Epithelial cell of proximal tubule (primary cell): ENCODE measurements at places on chromosomes 7 and 10.

DNA sequence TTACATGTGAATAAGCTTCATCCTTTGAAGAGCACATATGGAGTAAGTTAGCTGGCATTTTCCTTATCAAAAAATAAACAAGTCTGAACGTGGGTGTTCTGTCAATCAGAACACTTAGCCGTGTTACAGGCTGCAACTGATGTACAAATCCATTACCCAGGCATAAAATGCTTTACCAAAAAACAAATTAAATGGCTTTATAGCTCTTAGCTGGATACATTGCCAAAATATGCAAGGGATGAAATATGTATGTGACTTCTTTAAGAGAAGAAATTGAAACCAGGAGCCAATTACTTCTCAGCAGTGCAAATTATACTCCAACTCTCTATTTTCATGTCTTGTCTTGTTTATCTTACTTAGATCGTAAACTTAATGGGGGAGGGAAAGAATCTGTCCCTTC lies 214.8 kb downstream of the DGKB start:
- DNase-seq: no peak

DNA sequence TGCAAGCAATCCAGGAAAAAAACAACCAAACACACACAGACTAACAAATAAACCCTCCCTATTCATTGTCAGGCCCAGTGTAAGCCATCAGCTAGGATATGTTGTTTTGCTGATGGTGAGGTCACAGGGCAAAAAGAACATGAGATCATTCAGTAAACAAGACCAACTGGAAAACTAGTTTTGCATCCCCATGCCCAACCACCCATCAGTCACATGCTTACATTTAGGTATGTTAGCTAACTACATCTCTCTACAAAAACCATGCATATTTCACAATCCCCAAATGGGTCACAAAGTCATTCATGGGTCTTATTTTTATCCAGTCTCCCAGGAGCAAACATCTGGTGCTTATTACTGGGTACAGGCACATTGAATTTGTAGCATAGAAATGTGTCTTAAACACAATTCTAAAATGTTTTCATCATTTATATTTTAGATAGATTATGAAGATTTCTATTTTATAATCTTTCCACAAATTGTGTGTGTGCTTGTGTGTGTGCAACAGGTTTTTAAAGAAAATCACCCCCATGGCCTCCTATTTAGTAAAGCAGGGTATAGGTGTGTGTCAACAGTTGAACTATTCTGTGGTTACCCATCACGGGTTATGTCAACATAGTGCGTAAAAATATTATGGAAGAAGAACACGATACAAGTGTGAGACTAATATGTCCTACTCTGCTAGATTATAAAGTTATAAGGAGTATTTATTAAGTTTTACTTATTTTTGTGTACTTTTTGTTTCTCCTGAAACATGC lies 103.8 kb upstream of the AKR1E2 start:
- no peak for DNase-seq

DNA sequence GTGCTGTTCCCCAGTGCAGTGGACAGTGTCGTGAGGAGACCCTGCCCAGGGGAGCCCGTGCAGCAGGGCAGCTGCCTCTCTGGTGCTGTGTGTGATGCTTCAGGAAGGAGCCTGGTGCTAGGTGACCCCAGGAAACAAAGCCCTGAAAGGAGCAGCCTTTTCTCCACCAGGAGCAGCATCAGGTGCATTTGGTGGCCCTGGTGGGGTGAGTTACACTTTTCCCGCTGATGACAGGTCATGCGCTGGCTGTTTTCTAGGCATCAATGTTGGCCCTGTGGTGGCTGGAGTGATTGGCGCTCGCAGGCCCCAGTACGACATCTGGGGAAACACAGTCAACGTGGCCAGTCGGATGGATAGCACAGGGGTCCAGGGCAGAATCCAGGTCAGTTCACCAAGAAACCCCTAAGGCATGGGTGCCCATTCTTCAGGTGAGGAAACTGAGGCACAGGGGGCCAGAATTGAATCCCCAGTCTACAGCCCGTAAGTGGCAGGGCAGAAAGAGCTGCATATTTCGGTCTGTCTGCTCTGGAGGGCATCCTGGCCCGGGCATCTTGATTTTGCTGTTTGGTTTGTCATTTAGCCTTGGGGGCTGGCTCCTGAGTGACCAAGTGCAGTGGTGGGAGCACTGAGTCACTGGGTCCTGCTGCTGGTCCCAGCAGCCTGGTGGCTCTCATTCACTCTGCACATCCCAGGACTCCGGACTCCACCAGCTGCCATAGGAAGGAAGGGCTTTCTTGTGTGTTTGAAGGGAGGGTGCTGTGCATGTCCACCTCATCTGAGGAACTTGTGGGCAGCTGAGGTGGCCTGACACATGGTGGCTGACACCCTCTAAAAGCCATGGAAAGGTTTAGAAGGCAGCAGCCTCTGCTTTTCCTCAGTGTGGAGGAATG lies 136.3 kb downstream of the ADCY1 start:
- DNase-seq: no peak

DNA sequence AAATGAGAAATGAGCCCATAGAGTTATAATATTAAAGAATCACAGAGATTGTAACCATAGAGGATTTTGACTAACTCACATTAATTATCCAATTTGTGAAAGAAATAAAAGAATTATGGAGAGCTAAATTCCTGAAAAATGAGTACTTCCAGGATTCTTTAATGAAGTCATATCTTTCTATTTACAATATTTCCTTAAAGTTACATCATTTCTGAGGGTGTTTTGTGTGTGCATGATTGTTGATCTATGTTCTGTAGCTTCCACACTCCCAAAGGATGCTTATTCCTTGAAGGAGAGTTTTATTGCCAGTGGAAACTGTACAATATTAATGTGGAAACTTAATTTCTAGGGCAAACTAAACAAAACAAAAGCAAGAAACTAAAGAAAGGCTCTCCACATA lies 299.6 kb downstream of the MDFIC start:
- no peak for DNase-seq

- no peak for DNase-seq
Observed at GRCh38 chr7:99601656-99602310, 3.7 kb downstream of the TMEM225B start.

DNA sequence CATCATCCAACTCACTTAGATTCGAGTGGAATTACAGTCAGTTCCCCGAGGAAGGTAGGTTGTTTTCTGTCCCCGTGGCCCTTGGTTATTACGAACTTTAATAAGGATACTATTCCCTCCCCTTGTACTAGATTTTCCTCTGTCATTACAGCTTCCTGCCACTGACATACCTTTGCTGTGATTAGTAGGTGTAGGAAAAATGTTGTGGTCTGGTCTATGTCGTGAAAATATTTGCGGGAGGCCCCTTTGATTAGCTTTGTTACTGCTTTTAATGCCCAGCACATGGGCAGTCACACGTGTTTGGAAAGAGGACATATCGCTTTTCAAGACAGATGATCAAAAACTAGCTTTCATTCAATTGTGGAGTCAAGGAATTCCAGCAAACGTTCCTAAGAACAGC lies 92.2 kb downstream of the GATA3 start:
- DNase-seq: no peak

- no peak for DNase-seq
Observed at GRCh38 chr10:127836176-127836575, 56.6 kb downstream of the CLRN3 start.

DNA sequence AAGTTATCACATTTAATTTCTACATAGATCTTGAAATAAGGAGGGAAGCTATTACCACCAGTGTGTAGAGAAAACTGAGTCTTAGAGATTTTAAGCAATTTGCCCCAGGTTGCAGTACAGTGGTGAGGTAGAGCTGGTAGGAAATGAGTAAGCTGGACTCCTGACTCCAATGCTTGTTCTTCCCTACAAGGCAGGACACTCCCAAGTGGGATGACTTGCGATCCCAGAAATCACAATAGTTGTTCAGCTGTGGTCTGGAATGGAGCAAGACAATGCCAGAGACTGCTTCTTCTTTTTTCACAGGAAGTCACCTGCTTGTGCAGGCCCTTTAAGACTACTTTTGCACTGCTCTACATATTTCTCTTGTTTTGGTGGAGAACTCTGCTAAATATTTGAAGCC lies 327.2 kb upstream of the BMPER start:
- no peak for DNase-seq

DNA sequence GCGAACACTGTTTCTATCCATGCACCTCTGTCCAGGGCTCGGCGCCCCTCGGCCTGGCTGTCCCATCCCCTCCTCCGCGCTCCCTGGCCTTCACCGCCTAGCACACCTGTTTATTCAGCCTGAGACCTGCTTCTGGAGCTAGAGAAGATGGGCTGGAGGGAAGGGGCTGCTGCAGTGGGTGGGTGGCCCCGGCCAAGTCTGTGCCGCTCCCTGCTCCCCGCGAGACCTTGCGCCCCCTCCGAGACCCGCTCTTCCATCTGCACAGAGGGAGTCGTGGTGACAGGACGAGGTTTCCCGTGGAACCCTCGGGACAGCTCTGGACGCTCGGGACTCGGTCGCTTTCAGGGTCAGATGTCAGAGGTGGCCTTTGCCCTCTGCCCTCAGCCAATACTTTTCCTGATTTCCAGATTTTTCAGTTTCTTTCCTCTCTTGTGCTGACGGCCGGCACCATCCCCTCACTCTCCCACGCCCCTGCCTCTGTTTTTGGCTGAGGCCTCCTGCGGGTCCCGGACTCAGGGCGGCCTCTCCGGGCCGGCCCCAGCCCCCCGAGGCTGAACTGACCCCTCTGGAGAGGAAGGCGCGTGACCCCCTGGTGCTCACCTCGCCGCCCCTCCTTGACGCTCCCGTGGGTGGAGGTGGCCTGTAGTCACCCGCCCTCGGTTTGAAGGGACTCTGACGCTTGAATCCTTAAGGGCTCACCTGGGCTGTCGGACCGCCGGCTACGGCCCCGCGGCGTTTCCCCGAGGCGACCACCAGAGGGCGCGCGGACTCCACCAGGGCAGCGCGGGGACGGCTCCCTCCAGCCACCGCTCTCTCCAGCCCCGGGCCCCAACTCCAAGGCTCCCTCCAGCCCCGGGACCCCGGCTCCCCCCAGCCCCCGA lies 15.6 kb downstream of the SHH start:
- DNase-seq: no peak

DNA sequence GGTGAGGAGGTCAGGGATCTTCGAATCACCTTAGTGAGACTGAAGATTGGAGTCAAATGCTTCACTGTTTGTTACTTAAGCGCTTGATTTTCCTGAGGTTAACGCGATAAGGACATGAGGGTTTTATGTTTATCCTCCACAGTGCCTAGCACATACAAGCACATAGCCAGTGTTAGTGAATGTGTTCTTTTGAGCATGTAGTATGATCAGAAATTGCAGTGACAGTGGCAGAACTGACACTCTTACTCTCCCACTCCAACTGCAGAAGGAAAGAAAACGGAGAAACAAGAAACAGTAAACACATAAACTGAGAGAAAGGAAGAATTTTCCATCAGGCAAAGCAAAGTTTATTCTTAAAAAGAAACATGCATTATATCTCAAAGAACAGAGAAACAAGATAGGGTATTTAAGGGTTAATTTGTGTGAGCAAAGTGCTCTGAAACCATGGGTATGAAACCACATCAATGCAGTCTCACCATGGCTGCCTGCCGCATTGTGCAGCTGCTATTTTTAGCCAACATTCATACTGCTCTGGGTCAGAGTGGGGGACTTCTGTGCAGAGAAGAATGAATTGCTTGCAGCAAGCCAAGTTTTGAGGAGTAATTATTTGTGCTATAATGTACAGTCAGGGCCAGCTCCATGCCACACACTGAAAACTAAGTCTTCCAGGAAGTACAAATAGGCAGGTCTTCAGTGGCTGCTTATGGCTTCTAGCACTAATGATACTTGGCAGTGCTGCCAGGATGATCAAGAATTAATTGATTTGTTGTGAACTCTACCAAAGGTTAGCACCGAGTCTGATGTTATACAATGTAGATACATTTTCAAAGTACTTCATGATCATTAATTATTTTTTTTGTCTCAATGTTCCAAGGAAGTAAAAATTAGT lies 152.0 kb downstream of the MACC1 start:
- DNase-seq: peak; percentile 55

DNA sequence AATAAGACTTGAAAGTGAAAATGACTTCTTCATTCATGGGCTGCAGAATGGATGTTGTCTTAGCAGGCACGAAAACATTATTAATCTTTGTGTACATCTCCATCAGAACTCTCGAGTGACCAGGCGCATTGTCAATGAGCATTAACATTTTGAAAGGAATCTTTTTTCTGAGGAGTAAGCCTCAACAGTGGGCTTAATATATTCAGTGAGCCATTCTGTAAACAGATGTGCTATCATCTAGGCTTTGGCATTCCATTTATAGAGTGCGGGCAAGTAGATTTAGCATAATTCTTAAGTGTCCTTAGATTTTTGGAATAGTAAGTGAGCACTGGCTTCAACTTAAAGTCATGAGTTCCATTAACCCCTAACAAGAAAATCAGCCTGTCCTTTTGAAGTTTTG lies 33.1 kb downstream of the PTTG1IP2 start:
- no peak for DNase-seq
